ENCODE measurements at places on chromosomes 3 and 15.
A peak's percentile ranks its signal among the peaks of the same experiment; 100 is the strongest.

DNA sequence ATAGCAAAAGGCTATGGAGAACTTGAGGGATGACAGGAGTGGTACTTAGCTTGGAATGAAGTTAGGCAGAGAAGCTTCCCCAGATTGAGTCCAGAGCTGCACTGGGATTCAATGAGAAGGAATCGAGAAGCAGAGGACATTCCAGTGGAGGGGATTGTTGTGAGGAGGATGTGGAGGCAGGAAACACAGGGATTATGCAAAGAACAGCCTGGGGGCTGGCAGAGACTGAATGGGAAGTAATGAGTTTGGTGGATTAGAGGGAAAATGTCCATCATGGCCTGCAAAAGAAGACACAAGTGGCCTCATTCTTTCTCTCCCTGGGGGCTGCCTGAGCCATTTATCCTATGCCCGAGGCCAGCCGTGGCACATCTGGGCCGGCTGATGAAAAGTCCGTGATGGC, 20.5 kb upstream of the SCN10A start:
- no peak for DNase-seq

- no peak for DNase-seq
Observed at GRCh38 chr3:115280506-115280905, 133.4 kb upstream of the ZBTB20 start.

DNA sequence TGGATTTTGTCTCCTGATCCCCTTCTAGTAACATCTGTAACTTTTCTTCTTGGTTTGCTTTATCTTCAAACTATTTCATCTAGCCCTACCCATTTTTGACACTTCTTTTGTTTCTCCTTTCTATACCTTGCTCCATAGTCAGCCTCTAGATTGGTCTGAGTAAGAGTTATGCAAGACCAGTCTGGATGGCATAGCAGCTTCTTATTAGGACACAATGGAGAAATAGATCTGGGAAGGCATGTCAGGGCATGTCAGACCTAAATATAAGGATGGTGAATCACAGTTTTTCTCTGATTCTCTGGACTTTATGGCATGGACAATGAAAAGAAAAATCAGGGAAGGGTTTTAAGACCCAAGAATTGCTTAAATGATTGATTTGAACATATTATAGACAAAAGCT, 452.5 kb downstream of the RAP2B start:
- DNase-seq: peak; percentile 68

- DNase-seq: no peak
Observed at GRCh38 chr15:90560229-90560776, 30.6 kb downstream of the CRTC3 start.

- DNase-seq: no peak
Observed at GRCh38 chr15:38768970-38769369, 204.4 kb upstream of the RASGRP1 start.

DNA sequence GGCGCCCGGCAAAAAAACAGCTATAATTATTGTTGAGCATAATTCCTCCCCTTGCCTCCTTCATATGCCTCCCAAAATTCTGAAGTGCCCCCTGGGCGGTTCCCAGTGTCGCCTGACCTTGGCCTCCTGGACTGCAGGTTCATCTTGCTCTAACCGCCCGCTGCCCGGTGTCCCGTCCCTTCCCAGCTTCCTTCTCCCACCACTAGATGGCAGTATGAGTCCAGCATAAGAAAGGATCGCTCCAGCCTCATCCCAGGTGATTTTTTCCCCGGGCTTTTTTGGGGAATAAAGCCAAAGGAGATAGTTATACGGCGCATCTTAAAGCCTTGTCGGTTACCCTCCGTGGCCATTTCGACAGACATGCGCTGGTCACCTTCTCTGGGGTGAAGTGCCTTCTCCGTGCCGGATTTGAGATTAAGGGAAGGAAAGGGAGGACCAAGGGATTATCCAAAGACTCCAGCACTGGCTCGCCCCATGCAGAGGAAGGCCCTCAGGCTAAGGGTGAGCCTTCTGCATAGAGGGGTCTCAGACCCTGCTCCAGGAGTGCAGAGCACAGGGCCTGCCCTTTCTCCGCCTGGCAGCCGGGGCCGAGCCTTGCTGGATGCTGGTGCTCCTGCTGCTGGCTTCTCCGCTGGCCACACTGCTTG, 45.8 kb upstream of the TRA2B start:
- peak; percentile 79 for DNase-seq

- no peak for DNase-seq
Observed at GRCh38 chr3:170426240-170426797, 7.7 kb downstream of the CLDN11 start.
